Effector memory CD8-positive, alpha-beta T cell (primary cell): ENCODE measurements at places on chromosomes 12 and 14.

GRCh38 chr14:102629011-102629444 lies 36.6 kb downstream of the RCOR1 start:
- DNase-seq, result no peak

DNA sequence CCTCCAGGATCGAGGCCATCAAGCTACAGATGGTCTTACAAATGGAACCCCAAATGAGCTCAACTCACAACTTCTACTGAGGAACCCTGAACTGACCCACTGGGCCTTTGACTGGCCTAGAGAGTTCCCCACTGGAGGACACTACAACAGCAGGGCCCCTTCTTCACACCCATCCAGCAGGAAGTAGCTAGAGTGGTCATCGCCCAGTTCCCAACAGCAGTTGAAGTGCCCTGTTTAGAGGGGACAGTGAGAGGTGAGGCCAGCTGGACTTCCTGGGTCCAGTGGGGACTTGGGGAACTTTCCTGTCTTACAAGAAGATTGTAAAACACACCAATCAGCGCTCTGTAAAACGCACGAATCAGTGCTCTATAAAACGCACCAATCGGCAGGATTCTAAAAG lies 247.9 kb upstream of the BTG1 start:
- DNase-seq, result no peak

DNA sequence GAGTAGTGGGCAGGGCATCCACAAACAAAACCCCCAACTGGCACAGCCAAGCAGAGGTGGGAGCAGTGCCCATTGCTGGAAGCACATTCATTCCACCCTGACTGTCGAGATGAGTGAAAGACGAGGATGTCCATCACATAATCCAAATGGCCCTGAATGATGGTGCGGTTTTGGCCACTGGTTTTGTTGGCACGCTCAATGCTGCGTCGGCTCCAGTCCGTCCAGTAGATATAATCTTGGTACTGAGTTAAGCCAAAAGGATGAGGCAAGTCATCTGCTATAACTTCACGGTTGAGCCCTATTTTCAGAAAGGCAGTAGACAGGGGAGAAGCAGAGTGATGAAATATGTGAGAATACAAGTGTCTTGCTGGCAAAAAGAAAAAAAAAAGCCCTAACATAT lies 88.1 kb downstream of the BCL2L14 start:
- no peak for DNase-seq

- no peak for DNase-seq
Observed at GRCh38 chr12:104130760-104131159, 7.2 kb downstream of the NFYB start.

DNA sequence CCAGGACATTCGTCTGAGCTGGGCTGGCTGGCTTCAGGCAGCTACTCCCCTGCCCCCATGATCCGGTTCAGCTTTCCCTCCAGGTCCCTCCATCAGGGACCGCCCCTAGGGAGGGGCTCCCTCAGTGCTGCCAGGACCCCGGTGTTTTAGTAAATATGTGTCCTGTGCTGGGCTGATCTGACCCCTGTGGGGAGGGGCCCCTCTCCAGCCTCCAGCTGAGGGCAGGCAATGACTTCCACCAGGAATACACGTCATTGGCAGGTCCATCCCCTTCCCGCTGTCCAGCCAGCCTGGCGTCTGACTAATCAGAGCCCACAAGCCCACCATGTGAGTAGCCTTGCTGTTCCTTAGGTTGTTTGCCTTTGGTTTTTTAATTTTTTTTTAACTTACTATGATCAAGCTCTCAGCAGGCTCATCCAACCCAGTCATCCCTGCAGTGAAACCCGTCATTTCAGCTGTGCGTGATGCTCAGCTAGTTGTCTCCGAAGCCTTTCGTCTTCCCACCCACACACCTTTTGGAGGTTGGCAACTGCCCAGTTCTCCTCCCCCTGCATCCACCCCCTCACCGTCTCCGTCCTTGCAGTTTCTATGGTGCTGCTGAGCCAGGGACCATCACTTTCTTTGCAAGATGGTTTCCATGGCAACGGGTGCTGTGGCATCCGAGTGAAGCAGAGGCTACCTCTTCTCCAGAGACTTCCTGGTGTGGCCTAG lies 16.0 kb upstream of the SERPINA4 start:
- DNase-seq, result no peak

DNA sequence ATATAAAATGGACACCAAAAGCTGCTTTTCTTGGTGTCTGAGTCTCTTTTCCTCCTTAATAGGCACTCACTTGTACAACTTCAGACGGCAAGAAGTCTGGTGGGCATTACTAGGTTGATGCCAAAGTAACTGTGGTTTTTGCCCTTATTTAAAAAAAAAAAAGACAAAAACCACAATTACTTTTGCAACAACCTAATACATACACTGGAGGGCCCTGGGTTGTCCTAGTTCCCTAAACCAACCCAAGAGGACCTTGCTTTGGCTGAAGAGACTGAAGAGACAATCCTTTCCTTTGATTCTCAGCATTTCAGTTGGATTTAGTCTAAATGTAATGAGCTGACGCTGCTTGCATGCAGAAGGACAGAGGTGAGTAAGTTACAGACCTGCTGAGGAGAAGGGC lies 16.2 kb upstream of the PLEKHG3 start:
- no peak for DNase-seq

DNA sequence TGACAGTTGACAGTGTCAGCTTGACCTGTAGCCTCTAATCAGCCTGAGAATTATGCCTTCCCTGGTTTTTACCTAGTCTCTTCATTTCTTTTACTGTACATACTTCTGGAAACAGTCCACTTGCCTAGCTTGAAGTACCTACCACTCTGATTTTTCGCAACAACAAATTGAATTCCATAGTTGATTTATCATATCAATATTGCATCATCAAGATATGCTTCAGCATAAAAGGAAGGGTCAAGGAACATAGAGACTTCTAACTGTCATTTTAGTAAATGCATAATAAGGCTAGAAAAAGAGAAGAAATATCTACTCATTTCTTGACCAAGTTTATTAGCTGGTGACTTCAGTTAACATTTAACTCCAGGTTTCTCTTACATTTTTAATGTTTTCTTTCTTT lies 174.2 kb upstream of the FAR2 start:
- no peak for DNase-seq

DNA sequence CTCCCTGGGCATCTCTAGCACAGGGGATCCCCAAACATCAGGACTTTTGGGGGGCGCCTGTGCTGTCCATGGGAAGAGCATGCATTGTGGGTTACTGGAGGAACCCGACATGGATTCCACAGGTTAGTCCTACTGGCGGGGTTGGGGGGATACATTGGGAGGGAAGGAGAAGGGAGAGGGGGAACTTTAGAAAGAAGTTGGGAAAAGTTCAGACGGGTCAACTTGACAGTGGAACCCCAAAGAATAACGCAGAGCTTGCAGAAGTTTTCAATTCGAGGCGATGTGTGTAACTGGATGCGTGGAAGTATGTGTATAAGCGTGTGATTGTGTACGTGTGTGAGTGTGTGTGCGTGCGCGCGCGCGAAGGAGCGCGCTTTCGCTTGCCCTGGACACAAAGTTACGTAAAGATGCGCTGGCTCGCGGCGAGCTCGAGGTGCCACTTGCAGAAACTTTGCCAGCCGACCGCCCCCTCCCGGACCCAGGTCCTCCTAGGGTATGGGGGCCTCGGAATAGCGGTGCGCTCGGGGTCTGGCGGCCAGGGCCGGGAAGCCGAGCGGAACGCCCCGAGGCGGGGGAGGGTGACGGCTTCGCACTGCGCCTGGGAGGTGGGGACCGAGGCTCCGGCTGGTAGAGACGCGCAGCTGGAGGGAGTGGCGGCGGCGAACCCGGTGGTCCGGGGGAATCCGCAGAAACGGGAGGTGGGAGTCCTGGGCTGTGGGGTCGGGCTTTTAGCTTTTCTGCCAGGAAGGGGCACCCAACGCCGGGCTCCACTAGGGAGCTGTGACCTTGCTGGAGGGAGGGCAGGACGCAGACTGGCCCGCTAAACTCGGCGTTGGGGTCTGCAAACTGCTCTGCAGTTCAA lies 669 bp downstream of the RFX4 start:
- DNase-seq, result no peak

DNA sequence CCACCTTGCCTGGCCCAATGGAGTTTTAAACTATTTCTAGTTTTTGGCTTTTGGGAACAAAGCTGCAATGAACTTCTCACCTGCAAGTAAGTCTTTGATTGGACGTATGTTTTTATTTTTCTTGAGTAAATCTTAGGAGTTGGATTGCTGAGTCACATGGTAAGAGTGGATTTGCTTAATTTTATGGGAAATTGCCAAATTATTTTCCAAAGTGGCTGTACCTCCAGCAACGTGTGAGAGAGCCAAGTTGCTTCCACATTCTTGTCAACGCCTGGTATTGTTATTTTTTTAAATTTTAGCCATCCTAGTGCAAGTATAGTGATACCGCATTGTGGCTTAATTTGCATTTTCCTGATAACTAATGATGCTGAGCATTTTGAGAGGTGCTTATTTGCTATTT lies 136.6 kb downstream of the LMNTD1 start:
- DNase-seq, result no peak

DNA sequence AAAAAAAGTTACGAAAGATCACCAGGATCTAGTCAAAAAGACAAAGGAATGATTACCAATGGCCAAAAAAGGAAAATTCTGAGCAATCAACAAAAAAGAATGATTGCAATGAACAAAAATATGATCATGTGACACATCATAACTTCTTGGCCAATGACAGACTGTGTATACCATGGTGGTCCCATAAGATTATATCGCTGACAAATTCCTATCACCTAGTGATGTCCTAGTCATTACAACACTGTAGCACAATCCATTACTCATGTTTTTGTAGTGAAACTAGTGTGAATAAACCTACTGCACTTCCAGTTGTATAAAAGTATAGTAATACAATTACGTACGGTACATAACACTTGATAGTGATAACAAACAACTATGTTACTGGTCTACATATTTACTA lies 12.3 kb downstream of the SEL1L start:
- DNase-seq, result no peak

GRCh38 chr12:1574865-1575259 lies 19.5 kb downstream of the FBXL14 start:
- no peak for DNase-seq

- no peak for DNase-seq
Observed at GRCh38 chr12:65536876-65537681, 258.6 kb downstream of the MSRB3 start.

DNA sequence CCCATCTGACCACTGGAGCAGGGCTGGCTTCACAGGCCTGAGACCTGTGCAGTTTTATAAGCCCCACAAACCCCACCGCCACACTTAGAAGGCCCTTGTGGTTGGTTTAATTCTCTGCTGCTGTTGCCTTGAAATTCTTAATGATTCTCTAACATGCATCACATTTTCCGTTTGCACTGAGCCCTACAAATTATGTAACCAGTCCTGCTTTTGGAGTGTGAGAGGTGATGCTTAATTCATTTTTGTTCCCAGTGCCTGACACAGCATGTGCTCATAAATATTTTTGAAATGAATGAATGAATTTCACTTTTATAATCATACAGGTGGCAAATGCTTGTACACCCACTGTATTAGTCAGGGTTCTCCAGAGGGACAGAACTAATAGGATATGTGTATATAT lies 52.8 kb upstream of the PLXNC1 start:
- no peak for DNase-seq
